ENCODE measurements at places on chromosomes 7 and 10. TPM values are rescaled to one million over a fixed set of nuclear protein-coding genes. Genes with fewer than 3 reads are reported as not detected.

BAMBI gene
- total RNA-seq, result 8.9 TPM

SEMA3C gene
- 270 TPM for total RNA-seq

OR2A14 gene
- total RNA-seq, result not detected

ACHE gene
- 21.5 TPM for total RNA-seq

PNLIPRP2 gene
- 0.49 TPM for total RNA-seq

TMEM229A gene
- not detected for total RNA-seq

GGCT gene
- 37.8 TPM for total RNA-seq

FFAR4 gene
- not detected for total RNA-seq

FAM13C gene
- total RNA-seq, result 22.8 TPM

PCLO gene
- 0.27 TPM for total RNA-seq

UPK3BL1 gene
- total RNA-seq, result 7.3 TPM

GIMAP4 gene
- 23.4 TPM for total RNA-seq

FBXL15 gene
- total RNA-seq, result 5.3 TPM

GIMAP7 gene
- total RNA-seq, result 5.9 TPM

TRPV5 gene
- total RNA-seq, result 0.04 TPM

ZNF3 gene
- 31.8 TPM for total RNA-seq

Data from muscle of leg (tissue), 16 donors.